ENCODE measurements at places on chromosomes 5 and 9.

DNA sequence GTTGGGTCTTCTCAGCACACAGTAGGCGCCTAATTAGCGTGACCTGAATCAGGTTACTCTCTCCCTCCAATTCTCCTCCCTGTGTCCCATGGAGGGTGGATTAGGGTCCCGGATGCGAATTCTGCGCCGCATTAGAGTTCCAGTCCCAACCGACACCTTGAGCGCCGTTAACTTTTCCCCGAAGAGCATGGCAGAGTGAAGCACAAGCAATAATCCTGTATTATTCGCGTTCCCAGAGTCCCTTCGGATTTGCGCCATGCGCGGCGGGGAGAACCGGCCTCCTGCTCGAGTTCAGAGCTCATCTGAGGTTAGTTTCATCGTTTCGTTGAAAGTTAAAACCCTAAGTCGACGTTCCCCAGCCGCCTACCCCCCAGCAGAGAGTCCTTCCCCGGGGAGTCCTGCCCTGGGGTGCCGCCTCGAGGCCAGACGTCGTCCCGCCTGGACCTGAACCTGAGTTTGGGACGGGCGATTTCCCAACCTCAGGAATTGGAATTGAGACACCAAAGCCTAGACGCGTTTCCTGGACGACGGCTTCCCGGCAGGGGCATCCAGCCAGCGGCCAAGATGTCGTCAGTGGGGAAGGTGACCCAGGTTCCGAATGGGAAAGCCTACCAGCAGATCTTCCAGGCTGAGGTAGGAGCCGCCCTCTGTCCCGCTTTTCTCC is at the start of gene CCDC180:
CCDC180 (plus strand) TSS at position 160 of the 664 bp plus-strand sequence; CDS start at position 565, 405 bp downstream.
- DNase-seq: no peak

DNA sequence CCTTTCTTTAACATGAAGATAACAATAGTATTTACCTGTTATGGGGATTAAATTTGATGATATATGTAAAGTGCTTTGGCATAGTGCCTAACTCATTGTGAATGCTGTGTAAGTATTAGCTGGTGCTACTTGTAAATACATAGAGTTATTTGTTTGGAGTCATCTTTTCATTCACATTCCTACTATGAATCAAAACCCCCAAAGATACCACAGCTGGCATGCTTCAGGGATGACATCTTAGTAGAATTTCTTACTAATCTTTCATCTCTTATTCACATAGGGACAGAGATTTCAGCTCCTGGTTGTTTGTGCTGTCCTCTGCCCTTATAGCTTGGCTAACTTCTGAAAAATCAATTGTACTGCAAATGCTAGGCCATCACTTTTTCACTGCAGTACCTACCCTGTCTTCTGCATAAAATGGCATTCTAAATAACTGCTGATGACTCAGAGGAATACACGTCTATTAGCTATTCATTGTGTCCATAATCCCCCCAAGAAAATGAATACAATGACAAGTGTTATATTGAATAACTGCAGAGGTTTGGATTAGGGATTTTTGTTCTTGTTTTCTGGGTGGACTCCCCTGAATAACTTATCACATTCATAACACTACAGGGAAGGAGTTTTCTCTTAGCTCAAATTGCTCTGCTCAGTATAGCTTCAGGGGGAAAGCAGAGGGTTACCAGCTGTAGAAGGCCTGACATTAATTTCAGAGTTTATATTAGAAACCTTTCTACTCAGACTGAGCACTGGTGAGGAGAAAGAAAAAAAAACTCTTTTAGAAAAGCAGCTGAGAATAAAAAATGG is 192.2 kb upstream of the C9orf72 start:
- DNase-seq: no peak

DNA sequence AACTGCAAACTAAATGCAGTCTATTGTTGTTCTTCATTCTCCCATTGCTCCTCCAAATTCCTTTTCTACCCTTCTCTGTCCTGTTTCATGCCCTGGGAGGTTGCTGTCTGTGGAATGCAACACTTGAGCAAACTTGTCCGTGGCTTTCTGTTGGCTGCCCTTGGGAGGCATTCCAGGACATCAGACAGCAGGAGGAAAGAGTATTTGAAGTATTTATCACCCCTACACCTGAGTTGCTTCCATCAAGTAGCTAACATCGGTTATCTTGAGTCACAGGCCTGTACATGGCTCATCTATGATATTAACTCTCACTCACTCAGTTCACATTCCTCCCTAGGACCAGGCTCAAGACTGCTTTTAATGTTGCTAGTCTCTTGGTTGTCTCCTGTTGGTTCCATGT is 803.4 kb upstream of the CDH6 start:
- DNase-seq: no peak

GRCh38 chr9:90775657-90776056 is 26.0 kb upstream of the SYK start:
- DNase-seq: no peak

DNA sequence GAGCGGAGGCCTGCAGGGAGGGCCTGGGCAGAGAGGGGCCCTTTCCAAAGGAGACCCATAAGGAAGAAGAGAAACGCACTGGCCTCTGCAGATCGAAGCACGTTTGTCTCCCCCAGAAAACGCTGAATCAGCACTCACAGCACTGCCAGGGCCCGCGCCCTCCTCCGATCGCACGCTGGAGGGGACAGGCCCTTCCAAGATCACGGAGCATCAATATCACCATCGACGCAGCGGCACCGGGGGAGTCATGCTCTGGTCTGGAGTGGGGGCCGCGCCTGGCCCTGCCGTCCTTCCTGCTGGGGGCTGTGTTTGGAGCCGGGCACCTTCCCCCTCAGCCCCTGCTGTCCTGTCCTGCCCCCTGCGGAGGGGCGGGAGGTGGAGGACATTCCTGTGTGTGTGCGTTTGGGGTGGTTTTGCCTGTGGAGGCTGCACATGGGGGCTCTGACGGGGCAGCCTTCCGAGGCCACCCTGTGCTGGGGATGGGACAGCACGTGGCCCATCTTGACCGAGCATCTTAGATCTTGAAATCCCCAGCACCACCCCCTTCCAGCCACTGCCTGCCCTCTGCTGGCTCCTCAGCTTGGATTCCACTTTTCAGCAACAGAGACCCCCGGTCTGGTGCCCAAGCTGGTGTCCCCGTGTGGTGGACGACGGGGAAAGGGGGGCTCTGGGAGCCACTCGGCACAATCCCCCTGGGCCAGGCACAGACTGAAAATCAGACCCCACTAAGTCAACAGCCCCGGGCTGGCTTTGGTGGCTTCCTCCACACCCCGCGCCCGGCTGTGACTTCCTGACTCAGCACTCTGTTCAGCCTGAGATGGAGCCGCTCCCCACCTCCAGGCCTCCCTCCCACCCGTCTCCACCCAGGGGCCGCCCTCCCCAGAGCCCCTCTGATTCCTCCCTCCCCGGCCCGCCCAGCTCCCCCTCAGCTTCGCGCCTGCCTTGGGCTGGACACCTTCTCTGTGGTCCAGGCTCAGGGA is 8.3 kb downstream of the TMEM250 start:
- no peak for DNase-seq

GRCh38 chr5:179265514-179266290 is 79.6 kb downstream of the ADAMTS2 start:
- DNase-seq: peak; percentile 32

- no peak for DNase-seq
These were observed 1328.2 kb upstream of the NUDT12 start for GRCh38 chr5:104890767-104891166.

- no peak for DNase-seq
These were observed 25.7 kb downstream of the OXCT1 start for GRCh38 chr5:41844502-41844901.

DNA sequence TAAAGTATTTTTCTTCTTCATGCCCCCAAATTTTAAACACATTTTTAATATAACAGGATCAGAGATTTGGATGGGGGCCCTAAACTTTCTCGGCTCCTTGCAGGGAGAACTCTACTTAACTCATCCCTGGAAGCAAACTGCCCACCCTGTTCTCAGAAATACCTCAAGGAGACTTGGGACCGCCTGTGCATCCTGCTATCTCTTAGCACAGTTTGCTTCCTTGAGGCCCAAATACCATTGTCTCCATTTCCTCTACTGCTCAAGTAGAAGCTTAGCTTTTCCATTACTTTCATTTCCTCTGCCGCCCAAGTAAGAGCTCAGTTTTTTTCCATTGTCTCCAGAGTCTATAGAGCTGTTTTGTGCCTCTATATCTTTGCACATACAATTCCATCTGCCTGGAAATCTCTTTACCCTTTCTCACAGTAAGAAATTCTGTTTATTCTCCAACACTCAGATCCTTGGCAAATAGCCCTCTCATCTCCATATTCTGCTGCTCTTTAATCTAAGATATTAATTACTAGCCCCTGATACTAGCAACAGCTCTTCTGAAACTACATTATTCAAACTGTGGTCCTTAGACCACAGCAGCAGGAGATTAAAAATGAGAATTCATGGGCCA is 137.8 kb downstream of the CEMIP2 start:
- DNase-seq: no peak

DNA sequence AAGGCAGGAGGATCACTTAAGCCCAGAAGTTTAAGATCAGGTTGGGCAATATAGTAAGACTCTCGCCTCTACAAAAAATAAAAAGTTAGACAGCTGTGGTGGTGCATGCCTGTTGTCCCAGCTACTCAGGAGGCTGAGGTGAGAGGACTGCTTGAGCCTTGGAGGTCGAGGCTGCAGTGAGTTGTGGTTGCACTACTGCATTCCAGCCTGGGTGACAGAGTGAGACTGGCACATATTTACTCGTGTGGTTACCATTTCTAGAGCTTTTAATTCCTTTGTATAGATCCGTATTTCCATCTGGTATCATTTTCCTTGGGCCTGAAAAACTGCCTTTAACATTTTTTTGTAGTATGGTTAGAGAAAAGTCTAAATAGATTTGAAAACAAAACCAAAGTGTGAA is 7.8 kb downstream of the IL6ST start:
- DNase-seq: no peak

- DNase-seq: no peak
These were observed 283.8 kb downstream of the PDE4D start for GRCh38 chr5:59609501-59610265.

DNA sequence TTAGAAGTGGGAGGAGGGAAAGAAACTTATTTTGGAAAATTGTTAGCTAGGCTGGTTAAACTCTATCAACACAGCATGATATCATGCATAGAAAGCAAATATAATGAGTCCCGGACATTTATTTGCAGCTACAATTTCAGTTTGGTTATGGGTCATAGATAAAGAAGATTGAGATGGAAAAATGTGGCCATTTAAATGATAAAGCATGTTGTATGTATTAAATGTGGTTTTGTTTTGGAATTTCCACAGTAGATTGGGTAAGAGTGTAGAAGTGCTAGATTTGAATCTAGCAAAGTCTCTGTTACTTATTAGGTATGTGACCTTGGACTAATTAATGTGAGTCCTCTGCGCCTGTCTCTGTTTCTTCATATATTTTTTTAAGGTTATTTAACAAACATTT is 217.4 kb downstream of the KDM4C start:
- no peak for DNase-seq

DNA sequence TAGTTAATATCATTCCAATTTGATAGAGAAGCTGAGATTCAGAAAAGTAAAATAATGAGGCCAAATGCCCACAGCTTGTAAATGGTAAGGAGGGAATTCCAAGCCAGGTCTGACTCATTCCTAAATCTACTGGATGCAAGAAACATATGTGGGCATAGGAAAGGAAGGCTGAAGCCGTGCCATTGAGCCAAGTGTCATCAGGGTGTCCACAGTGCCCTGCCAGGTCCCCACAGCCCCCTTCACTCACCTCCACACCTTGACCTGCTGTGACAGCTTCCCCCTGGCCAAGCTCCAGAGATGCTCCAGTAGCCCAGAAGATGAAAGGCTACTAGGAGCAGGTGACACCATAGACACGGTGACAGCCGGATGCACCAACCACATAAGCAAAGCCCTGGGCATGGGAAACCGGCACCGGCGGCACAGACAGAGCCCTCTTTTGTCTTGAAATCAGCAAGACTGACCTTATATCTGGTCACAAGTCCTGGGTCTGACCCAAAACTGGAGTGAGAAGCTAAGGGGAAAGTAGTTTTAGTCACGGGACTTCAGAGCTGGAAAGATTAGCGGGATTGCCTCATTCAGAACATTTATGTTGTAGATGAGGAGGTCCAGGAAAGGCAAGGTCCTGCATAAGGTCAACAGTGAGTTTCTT is 20.1 kb upstream of the FAT2 start:
- DNase-seq: no peak

DNA sequence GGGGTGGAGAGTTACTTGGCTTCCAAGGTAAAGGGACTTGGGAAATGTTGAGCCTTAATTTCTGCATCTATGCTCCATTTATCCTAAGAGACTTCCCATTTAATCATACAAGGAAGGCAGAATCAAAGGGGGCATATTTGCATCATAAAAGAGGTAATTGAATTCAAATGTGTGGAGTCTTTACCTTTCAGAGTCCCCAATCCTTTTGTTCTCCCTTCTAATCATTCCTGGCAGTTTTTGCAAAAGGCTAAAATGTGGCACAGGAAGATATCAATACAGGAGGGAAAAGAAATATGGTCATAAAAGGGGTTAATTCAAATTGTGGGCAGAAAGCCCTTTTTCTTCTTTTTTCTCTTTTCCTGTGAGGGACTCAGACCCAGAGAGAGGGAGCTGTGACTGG is 69.5 kb downstream of the SFXN1 start:
- DNase-seq: no peak

DNA sequence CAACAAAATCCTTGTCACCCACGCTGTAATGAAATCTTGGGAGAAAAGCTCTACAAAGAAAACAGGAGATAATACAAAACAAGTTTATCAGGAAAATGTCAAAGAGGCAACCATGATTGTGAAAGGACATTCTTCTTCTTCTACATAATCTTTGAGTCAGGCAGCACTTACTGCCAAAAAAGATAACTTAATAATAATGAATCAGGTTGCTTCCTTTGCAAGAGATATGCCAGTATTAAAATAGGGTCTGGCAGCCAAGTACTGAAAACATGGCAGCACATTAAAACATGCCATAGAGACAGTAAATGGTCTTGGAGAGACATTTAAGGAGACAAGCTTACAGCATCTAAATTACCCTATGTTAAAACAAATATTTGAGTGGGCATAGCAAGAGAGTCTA is 1573.4 kb downstream of the EFNA5 start:
- DNase-seq: peak; percentile 3
